GM12865 (cell line): ENCODE measurements at places on chromosomes 7 and 10.

GRCh38 chr7:141012696-141013344, 1.9 kb downstream of the MRPS33 start:
- DNase-seq, result no peak

DNA sequence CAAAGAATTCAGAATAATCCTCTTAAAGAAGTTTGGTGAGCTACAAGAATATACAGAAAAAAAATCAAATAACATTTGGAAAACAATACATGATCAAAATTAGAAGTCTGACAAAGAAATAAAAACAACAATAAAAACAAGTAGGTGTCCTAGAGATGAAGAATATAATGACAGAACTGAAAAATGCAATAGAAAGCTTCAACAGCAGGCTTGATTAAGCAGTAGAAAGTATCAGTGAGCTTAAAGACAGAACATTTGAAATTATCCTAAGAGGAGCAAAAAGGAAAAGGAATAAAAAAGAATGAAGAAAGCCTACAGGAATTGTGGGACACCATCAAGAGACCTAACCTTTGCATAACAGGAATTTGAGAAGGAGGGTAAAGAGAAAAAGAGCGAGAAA, 238.8 kb downstream of the ZEB1 start:
- DNase-seq, result no peak

- DNase-seq, result no peak
These were observed 589.5 kb downstream of the ARL4A start for GRCh38 chr7:13276977-13277376.

DNA sequence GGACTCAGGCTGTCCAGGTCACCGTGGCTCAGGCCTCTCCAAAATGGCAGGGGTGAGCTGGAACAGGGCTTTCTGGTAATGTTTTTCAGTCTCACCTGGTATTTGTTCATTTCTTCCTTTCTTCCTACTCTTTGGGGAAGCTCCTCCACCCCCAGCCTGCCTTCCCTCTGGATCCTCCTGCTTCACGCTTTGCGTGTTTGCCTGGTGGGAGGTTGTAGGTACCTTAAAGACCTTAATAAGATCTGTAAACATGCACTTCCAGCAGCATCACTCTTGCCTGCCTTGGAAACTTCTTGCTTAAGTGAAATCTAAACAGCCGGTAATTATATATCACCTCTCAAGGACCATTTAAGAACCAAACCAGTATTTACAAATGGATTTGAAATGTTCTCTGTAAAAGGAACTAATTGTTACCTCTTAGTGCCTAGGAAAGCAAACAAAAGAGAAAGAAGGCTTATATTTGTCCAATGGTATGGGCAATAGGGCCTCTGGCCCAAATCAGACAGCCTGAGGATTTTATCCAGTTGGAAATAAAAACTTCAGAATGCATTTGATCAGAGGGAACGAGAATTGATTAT, 339.9 kb downstream of the CCSER2 start:
- no peak for DNase-seq
